ENCODE measurements at places on chromosomes 1 and 21.

DNA sequence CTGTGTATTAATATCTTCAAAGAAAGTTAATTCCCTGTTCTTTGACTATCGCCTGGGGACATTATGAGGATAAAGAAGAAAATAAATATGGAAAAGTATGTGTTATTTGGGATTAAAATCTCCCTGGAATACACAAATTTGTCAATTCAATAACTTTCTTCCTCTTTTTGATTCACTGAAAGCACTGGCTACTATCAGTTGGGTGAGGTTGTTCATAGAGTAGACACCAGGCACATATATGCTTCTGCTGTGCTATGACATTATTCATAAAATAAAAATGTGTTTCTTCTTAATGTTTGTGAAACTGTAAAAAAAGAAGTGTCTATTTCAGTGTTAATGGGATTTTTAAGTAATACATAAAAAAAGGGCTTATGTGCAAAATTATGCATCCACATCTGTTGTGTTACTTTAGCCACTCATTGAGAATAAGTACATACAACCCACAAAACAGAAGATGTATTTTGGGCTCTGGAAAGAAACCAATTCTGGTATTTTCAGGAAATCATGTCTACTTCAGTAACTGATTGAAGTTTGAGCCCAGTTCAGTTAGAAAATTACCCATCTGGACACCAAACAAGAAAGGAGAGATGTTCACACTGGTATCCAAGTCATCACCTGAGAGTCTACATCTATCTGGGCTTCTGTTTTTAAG, 169.4 kb downstream of the GABPA start:
- DNase-seq, result no peak

DNA sequence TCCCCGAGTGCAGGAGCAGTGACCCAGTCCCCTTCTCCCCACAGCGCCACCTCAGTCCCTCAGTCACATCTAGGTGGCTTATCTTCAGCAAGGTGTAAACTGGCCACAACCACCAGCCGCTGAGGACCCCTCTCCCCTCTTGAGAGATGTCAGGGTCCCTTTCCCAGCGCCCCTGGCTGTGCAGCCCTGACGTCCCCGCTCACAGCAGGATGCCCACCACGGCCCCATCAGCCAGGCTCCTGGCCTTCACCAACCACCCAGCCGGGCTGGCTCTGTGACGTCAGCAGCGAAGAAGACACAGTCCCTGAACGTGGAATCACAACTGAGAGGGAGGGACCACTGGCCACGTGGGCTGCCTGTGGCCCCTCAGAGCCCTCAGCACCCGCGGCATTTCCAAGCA, 249.4 kb downstream of the NPHP4 start:
- no peak for DNase-seq

DNA sequence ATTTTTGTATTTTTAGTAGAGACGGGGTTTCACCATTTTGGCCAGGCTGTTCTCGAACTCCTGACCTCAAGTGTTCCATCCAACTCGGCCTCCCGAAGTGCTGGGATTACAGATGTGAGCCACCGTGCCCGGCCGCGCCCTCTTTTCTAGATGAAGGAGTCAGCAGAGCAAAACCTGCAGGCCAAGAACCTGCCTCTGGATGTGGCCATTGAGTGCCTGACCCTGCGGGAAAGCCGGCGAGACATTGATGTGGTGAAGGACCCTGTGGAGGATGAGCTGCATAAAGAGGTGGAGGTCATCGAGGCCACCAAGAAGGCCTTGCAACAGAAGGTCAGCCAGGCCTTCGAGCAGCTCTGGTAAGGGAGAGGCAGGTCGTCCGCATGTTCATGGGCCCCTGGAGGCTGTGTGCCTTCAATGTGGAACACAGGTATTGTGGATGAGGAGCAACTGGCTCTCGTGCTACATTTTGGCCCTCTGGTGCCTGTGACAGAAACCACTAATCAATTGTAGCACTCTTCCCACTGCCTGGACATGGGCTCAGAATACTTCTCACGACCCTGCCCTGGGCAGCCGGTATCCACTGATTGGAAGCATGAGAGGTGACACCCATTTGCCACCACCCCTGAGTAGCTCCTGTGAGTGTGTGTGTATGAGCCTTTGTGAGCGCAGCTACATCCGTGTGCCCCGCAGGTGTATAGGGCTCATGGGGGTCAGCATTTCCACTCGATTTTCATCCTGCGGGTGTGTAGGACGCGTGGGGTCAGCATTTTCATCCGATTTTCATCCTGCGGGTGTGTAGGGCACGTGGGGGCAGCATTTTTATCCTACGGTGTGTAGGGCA, 2.0 kb downstream of the TEKT2 start:
- DNase-seq, result no peak

DNA sequence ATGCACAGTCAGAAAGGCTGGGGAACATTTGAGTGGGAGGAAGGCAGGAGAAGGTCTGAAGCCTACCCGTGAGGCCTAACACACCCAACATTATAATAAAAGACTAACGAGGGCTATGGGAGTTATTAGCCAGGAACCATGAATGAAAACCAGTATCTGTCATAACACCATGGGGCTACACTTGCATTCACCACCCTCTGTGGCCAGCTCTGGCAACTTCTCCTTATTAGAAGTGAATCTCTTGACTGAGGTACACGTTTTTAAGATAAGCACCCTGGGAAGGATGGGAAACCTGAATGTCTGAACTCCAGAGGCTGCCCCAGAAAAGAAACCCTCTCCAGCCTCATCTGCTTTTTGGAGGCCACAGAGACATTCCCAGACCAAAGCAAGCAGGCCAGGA, 204.3 kb upstream of the RAB4A start:
- no peak for DNase-seq

- no peak for DNase-seq
Measured at GRCh38 chr1:5959667-5960230, 32.5 kb downstream of the NPHP4 start.

- no peak for DNase-seq
Measured at GRCh38 chr1:166695115-166695514, 144.2 kb upstream of the POGK start.

DNA sequence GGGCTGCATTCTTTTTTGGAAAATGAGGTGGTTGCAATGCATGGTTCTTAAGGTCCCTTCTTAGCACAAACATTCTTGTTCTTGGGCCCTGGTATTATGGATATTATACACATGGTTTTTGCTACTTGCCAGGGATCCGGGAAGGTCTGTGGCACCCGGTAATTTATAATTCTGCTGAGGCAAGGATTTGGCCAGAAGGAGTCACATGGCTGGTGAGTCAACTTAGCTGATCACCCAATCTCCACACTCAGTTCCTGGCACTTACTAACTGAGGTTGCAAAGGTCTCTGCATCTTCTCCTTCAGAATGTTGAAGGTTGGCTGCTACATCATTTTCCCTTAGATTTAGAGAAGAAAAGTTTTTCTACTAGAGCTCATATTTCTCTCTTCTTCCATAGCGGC, 112.5 kb downstream of the ROR1 start:
- DNase-seq, result no peak

- DNase-seq, result no peak
Measured at GRCh38 chr1:226600254-226600653, 51.7 kb downstream of the STUM start.

DNA sequence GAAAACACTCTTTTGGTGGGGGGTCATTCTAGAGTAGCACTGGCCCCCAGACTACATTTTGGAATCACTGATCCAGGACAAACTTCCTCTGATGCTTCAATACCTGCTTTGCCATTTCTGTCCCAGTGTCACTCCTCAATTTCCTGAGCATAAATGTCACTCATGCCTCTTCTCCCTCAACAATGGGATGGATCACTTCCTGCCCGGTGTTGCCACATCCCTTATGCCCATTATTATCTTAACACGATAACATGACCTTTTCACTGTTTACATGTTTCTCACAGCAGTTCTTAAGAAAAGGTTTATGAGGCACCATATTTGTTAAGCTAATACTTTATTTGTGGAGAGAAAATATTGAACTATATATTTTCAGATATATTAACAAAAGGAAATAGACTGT, 3.9 kb upstream of the ITLN1 start:
- no peak for DNase-seq

- DNase-seq, result no peak
Measured at GRCh38 chr1:245698860-245699259, 544.1 kb downstream of the KIF26B start.

GRCh38 chr1:183600634-183601033, 10.4 kb upstream of the NCF2 start:
- no peak for DNase-seq

GRCh38 chr1:198669023-198669698, 30.3 kb downstream of the PTPRC start:
- DNase-seq, result peak; percentile 40

DNA sequence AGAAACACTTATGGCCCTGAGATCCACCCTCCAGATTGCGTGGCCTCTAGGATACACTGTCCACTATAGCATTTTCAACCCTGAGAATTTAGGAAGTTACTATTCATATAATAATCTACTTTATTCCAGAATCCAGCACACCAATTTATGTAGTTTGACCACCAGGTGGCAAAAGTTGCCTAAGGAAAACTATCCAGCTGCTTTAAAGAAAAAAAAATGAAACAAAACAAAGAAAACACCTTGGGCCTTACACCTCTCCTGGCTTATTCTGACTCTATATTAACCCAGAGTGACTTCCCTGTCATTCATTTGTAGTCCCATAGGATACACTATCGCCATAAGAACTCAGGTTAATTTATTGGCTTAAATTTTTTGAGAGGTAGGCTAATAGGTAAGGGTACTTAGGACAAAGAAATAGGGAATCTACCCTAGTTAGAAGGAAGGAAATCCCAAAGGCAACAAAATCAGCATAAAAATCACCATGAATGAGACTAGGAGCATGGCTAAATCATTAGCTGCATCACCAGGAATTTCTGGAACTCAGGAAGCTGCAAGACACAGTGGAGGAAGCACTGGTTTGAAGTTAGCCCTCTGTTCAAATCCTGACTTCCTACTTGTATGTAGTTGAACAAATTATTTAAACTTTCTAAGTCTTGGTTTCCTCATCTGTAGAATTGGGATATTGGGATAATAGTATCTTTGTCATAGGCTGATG, 107.5 kb downstream of the SPAG17 start:
- DNase-seq, result peak; percentile 19

DNA sequence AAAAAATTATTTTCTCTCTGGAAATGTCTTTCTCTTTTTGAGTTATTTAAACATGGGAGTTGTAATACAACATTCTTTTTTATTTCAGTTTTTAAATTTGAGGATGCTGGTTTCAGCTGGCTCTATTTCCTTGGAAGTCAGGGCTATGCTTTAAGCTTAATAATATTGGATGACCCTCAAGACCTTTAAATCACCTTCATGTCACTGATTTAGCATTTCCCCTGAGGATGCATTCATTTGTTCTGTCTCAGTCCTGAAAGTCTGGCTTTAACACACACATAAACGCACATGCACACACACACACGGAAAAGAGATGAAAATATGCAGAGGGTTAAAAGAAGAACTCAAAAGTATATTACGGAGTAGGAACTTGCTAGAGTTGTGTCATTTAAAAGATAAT, 260.5 kb downstream of the PTBP2 start:
- DNase-seq, result no peak

DNA sequence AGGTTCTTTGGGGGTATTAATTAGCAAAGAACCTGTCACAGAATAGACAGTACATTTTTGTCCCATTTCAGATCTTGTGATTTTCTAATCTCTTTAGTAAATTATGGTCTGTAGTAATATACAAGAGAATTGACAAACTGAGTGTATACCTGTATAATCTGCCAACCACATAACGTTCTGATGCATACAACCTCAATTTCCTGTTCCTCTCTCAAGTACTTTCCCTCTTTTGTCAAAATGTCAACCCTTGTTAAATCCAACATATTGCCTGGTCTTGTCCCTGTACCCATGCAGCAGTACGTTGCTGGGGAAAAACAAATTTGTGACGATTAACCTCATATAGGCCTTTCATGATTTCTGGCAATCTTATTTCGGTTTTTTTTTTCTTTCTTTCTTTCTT, 1.1 kb downstream of the ARV1 start:
- DNase-seq, result no peak

GRCh38 chr21:42878678-42878992, 704 bp downstream of the WDR4 start:
- DNase-seq, result no peak

DNA sequence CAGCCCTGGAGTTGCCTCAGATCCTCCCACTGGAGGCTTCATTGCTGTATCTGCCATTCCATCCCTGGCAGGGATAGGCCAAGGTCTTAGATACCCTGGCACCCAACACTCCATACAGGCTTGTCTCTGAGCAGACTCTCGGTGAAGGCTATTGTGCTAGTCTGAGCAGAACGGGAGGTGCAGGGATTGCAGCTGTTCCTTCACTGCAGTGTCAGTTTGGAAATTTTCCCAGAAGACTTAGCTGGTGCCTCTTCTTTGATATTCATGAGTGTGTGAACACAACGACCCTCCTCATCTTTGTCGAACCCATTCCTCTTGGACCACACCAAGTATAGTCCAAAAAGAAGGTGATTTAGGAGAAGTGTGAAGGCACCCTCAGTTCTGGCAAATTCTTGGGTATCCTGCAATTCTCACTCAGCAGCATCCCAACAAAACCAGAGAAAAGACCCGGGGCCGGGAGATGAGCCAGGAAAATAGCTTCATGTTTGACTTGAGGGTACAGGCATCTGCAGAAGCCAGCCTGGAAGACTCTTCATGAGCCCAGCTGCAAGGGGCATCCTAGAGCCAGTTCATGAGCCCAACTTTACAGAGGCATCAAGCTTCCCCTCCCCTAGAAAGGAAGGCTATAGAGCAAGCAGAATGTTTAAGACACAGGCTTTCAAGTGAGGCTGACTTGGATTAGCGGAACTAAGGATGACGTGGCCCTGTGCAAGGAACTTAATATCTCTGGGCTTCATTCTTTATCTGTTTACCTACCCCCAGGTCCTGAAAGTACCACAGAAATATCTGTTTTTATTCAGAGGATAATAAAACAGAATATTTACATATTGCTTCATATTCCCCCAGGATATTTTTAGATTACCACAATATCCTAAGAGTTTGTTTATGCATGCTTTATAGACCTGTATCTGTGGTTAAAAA, 38.8 kb upstream of the HAO2 start:
- no peak for DNase-seq

GRCh38 chr1:75132242-75132811, 1.9 kb upstream of the LHX8 start:
- no peak for DNase-seq

GRCh38 chr1:247084771-247085170, 6.2 kb upstream of the ZNF670 start:
- DNase-seq, result no peak

GRCh38 chr21:34618941-34619340, 4.0 kb upstream of the RCAN1 start:
- no peak for DNase-seq

DNA sequence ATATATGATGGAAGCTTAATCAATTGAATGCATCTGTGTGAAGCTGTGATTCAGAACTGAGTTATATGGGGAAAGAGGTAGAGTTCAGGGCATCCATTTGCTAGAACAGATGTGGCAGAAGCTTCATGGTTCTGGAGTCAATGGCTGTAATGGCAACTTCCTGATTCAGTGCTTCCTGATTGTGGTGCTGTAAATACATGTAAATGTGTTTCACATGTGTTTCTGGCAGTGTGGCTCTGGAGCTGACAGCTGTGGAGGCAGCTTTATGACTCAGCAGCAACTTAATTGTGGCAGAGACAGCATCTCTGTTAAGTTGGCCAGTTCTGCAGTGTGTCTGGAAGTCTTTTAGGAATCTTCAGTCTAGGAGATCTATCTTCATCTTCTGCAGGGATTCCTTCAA, 226.6 kb upstream of the ZRANB2 start:
- DNase-seq, result peak; percentile 11

GRCh38 chr1:1274299-1274930, 761 bp upstream of the UBE2J2 start:
- no peak for DNase-seq

- DNase-seq, result no peak
Measured at GRCh38 chr1:114011796-114012195, 32.5 kb downstream of the OLFML3 start.

- DNase-seq, result no peak
Measured at GRCh38 chr1:2248854-2249558, 20.9 kb downstream of the SKI start.

Measured in foreskin melanocyte (primary cell).